ENCODE measurements at places on chromosomes 7 and 10.

DNA sequence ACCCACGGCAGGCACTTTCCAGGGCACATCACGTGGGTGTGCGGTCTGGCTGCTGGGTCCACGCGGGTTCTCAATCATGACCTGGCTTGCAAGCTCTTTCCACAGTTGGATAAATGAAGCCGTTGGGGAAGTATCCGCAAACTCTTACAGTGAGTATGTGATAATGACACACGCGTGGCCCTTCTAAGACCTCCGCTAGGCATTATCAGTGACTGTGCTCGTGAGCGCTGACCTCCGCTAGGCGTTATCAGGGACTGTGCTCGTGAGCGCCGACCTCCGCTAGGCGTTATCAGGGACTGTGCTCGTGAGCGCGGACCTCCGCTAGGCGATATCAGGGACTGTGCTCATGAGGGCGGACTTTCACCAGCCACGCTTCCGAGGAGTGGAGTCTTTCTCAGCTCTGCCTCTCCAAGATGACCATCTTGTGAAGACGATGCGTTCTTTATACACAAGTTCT, 107.0 kb downstream of the WDR37 start:
- DNase-seq, result no peak

DNA sequence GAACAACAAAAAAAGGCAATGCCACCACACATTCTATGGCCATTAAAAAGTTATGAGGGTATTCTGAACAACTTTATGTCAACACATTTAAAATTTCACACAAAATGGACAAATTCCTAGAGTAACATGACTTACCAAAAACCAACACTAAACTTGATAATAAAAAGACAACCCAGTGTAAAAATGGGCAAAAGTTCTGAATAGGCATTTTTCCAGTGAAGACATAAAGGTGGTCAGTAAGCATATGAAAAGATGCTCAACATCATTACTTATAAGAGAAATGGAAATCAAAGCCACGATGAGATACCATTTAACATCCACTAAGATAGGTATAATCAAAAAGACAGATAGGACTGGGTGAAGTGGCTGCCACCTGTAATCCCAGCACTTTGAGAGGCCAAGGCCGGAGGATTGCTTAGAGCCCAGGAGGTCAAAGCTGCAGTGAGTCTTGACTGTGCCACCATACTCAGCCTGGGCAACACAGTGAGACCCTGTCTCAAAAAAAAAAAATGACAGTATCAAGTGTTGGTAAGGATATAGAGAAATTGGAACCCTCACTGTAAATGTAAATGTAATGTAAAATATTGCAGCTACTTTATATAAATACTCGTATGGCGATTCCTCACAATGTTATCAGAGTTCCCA, 71.1 kb upstream of the OIT3 start:
- DNase-seq, result no peak

GRCh38 chr7:49780953-49781352, 7.5 kb downstream of the VWC2 start:
- no peak for DNase-seq

DNA sequence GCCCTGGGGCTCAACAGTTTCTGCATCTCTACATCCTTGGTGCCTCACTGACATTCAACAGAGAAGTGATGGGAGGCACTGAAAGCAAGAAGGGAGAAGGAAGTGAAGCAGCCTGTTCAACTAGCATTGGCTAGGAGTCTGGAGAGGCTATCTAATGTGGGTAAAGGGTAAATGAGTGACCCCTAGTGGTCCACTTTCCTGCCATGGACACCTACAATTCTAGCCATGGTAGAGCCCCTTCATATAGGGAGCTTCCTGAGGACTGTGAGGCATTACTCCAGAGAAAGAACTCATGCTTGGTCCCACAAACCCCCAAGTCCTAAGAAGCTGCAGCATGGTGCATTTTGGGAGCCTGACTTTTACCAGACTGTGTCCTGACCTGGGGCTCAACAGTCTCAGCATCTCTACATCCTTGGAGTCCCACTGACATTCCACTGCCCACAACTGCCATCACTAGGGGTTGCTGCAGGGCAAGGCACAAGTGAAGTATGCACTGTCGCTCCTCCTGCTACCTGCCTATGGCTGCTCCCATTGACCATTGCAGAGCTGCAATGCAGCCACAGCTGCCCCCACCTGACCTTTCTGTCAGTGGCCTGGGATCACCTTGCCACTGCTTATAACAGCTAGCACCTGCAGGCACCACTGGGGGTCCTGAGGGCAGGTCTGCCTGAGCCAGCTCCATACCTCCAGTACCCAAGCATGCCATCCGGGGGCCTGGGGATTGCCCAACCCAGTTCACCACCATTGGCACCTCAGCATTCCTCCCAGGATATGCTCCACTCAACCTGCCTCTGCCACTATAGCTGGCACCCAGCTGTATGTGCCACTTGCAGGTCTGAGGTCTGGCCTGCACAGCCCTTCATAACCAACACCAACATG, 44.1 kb upstream of the CDK6 start:
- DNase-seq, result peak; percentile 36

DNA sequence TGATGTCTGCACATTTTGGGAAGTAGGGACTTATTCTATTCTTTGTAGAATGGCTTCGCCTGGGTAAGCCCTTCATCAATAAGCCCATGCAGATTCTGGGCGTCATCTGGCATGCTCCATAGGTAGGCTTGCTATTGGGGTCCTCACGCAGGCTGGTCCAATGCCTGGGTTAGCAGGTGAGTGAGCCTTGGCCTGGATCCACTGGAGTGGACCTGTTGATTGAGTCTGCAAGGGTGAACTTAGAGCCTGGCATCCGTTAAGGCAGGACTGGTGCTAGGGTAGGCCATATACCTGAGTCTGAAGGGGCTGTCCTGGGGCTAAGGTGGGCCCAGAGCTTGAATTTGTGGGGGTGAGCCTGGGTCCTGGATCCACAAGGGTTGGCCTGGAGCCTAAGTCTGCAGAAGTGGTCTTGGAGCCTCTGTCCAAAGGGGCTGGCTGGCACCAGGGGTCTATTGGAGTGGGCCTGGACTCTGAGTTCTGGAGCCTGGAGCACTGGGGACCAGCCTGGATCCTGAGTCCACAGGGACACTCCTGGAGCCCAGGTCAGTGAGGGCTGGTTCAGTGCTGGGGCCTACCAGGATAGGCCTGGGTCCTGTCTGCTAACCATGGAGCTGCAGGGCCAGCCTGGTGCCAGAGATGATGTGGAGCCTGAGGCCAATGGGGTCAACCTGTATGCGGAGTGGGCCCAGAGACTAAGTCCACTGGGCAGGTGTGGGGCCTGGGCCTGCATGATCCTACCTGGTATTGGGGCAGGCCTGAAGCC, 297.7 kb downstream of the PTPRN2 start:
- no peak for DNase-seq

DNA sequence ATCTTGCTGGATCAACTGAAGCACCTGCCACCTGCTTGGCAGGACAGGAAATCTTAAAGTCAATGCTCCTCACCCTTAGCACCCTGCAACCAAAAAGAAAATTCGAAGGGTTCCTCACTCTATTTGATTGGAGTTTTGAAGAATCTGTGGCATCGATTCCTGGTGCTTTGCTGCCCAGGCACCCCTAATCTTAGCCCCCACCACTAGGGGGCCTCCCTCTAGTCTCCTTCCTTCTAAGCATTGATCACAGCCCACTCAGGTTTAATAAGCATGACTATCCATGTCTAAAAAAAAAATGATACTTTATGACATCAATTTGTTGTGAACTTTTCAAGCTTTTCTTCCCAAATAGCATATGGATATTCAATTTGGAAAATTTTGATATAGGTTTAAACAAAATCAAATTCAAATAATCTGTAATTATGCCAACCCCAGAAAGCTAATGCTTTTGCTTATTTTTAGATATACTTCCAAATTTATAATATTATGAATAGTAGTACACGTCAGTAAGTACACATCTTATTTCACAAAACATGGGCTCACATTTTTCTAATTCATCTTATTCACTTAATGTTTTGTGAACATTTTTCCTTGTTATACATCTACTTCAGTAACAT, 45.3 kb downstream of the NRG3 start:
- no peak for DNase-seq

GRCh38 chr10:62511656-62512055, 137.5 kb downstream of the ZNF365 start:
- no peak for DNase-seq

GRCh38 chr7:92366730-92367129, 80.6 kb upstream of the GATAD1 start:
- peak; percentile 81 for DNase-seq

Data from fibroblast of the aortic adventitia (primary cell).